ENCODE measurements at places on chromosomes 3 and 15.

DNA sequence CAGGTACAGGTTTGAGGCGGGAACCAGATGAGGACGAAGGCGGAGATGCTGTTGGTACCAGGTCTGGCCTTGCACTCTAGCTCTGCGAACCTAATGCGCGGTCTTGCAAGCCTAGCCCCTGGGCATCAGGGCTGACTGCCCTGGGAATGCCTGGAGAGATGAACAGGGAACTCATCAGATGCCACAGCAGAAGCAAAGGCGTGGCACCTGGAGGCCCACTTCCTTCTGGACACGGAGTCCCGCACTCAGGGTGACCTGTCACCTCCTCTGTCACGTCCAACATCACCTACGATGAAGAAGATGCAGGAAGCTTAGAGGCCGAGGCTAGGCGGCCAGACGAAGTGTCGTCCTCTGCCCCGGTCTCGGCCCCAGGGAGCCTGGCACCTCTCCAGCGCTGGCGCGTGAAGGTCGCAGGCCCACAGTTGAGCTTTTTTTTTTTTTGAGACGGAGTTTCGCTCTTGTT, 9.4 kb downstream of the RPLP1 start:
- H3K27ac ChIP-seq, result peak overlapping the region; percentile 81
- peak; percentile 64 for DNase-seq
- H3K4me3 ChIP-seq, result peak overlapping the region; percentile 66
- H3K36me3 ChIP-seq, result peaks cover 6% of the 10 kb centered on the region

DNA sequence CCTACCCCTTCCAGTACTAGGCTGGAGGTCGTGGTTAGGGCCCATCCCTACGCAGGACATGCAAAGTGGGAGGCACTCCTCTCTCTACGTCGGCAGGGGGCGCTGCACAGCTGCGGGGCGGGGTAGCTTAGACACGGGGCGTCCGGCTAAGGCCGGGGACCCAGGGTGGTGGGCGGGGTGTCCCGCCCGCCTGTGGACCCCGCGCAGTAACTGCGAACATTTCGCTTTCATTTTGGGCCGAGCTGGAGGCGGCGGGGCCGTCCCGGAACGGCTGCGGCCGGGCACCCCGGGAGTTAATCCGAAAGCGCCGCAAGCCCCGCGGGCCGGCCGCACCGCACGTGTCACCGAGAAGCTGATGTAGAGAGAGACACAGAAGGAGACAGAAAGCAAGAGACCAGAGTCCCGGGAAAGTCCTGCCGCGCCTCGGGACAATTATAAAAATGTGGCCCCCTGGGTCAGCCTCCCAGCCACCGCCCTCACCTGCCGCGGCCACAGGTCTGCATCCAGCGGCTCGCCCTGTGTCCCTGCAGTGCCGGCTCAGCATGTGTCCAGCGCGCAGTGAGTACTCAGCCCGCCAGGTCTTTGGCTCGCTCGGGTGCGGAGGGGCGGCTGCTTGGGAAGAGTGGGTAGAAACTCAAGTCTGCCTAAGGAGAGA, at the start of gene IL12A:
IL12A (plus strand) TSS at position 219 of the 655 bp plus-strand sequence.
- H3K36me3 ChIP-seq, result no peaks in the 10 kb centered on the region
- H3K27ac ChIP-seq, result no peak within 1 kb of the TSS
- DNase-seq, result peak; percentile 81
- no peaks in the 10 kb centered on the region for H3K4me1 ChIP-seq

DNA sequence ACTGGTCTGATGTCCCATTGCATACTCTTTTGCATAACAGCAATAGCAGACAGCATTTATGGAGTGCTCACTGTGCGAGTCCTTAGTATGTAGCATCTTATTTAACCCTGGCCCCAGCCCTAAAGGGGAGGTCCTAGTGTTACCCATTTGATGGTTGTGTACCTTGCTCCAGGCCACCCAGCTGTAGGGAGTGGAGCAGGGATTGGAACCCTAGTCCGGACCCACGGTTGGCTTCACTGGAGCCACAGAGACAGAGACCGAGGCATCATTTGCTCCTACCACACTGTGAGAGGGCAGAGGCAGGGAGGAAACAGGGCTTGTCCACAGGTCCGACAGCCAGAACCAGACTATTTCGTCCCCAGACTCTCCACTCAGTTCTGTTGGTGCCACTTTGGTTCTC, 16.0 kb upstream of the TSEN2 start:
- H3K4me1 ChIP-seq, result no peaks in the 10 kb centered on the region
- H3K27me3 ChIP-seq, result no peaks in the 10 kb centered on the region
- DNase-seq, result no peak
- H3K36me3 ChIP-seq, result no peaks in the 10 kb centered on the region
- H3K4me3 ChIP-seq, result no peak overlapping the region

DNA sequence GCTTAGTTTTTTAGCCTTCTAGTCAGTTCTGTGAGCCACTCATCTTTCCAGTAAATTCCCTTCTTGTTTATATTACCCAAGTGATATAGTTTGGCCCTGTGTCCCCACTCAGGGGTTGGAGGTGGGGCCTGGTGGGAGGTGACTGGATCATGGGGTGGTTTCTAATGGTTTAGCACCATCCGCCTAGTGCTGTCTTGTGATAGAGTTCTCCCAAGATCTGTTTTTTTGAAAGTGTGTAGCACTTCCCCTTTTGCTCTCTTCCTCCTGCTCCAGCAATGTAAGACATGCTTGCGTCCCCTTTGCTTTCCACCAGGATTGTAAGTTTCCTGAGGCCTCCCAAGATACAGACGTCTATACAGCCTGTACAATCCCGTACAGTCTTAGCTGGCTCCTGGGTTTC, 53.7 kb upstream of the INO80 start:
- H3K27ac ChIP-seq, result no peak overlapping the region
- no peak overlapping the region for H3K4me3 ChIP-seq
- H3K4me1 ChIP-seq, result no peaks in the 10 kb centered on the region
- no peaks in the 10 kb centered on the region for H3K36me3 ChIP-seq
- H3K27me3 ChIP-seq, result no peaks in the 10 kb centered on the region

DNA sequence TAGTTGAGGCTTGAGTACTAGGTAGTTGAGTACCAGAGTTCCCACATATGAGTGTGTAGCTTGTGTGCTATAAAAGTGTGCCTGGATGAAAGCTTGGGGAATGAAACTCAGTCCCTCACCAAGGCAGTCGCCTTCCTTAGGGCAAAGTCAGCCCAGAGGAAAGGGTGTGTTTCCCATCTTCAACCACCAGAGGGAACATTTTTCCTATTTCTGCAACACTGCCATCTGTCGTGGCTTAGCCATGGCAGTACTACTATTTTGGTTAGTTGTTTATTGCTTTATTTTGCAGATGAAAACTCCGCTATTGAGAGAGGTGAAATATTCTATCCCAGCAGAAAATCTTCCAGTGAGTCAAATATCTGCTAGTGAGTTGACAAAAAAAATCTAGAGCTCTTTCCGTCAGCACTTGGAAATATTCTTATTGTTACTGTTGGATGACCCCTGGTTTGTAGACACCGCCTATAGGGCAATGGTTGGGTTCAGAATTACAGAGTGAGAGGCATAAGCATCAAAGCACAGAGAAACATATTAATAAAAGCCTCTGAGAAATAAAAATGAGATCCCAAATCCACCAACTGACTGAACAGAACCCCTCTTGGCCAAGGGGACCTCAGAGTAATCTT, 239.9 kb downstream of the CPNE4 start:
- no peak overlapping the region for H3K4me3 ChIP-seq
- H3K27ac ChIP-seq, result no peak overlapping the region
- no peaks in the 10 kb centered on the region for H3K4me1 ChIP-seq

GRCh38 chr3:158701420-158702065, 29.1 kb upstream of the LXN start:
- DNase-seq, result no peak
- no peaks in the 10 kb centered on the region for H3K36me3 ChIP-seq
- H3K4me3 ChIP-seq, result no peak overlapping the region
- no peak overlapping the region for H3K27ac ChIP-seq

GRCh38 chr3:123397050-123397590, 51.8 kb downstream of the ADCY5 start:
- peak overlapping the region; percentile 90 for H3K27ac ChIP-seq
- no peaks in the 10 kb centered on the region for H3K27me3 ChIP-seq
- no peak for DNase-seq

GRCh38 chr3:4498446-4498845, 5.3 kb downstream of the ITPR1 start:
- no peaks in the 10 kb centered on the region for H3K36me3 ChIP-seq
- H3K27ac ChIP-seq, result no peak overlapping the region
- no peak overlapping the region for H3K4me3 ChIP-seq
- DNase-seq, result no peak
- no peaks in the 10 kb centered on the region for H3K4me1 ChIP-seq

GRCh38 chr3:69126999-69127398, 4.6 kb upstream of the LMOD3 start:
- no peaks in the 10 kb centered on the region for H3K36me3 ChIP-seq
- no peak overlapping the region for H3K27ac ChIP-seq
- H3K4me3 ChIP-seq, result no peak overlapping the region
- no peaks in the 10 kb centered on the region for H3K4me1 ChIP-seq

- no peaks in the 10 kb centered on the region for H3K27me3 ChIP-seq
- H3K4me3 ChIP-seq, result no peak overlapping the region
- H3K4me1 ChIP-seq, result peaks cover 7% of the 10 kb centered on the region
- no peak for DNase-seq
These were observed 211.2 kb downstream of the TJP1 start for GRCh38 chr15:29611057-29611456.

- H3K27ac ChIP-seq, result no peak overlapping the region
- H3K36me3 ChIP-seq, result no peaks in the 10 kb centered on the region
- no peaks in the 10 kb centered on the region for H3K4me1 ChIP-seq
- H3K4me3 ChIP-seq, result no peak overlapping the region
- no peak for DNase-seq
- H3K27me3 ChIP-seq, result no peaks in the 10 kb centered on the region
These were observed 420.0 kb downstream of the GABRB3 start for GRCh38 chr15:26352909-26353308.

DNA sequence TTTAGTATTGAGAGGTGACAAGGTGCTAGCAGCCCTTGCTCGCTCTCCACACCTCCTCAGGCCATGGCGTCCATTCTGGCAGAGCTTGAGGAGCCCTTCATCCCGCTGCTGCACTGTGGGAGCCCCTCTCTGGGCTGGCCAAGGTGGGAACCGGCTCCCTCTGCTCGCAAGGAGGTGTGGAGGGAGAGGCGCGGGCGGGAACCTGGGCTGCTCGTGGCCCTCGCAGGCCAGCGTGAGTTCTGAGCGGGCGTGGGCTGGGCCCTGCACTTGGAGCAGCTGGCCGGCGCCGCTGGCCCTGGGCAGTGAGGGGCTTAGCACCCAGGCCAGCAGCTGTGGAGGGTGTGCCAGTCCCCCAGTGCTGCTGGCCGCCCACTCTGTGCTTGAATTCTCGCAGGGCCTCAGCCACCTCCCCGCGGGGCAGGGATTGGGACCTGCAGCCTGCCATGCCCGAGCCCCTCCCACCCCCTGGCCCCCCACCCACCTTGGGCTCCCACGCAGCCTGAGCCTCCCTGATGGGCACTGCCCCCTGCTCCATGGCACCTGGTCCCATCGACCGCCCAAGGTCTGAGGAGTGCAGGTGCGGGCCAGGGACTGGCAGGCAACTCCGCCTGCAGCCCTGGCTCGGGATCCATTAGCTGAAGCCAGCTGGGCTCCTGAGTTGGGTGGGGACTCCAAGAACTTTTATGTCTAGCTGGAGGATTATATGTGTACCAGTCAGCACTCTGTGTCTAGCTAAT, 785.2 kb downstream of the DIPK2A start:
- no peak overlapping the region for H3K27ac ChIP-seq
- no peaks in the 10 kb centered on the region for H3K27me3 ChIP-seq
- H3K4me3 ChIP-seq, result no peak overlapping the region
- DNase-seq, result no peak
- no peaks in the 10 kb centered on the region for H3K36me3 ChIP-seq

DNA sequence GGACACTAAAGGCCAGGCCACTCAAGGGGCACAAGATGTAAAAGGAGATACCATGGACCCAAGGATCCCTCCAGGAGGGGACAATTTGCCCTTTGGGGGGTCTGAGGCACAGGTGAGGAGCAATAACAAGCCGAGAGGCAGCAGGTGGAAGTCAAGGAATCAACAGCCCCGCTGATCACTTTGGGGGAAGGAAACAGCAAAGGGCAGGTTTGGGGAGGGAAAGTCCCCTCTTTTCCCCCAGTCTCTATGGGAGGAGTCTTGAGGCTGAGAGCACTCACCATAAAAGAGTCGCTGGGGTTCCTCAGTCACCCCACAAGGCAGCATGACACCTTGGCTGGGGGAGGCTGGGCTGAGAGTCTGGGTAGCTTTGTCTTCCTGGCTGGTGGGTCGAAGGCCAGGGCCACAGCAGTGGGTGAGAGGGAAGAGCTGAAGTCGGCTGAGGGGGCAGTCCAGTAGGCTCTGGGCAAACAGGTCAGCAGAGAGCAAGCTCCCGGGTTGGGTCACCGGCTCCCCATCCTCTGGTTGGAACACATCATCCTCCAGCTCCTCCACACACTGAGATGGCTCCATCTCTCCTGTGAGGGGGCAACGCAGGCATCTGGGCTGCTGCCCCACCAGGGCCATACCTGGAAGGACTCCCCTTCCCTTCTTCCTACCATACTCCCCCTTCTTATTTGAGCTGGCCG, 3.0 kb downstream of the BMF start:
- no peaks in the 10 kb centered on the region for H3K36me3 ChIP-seq
- H3K4me3 ChIP-seq, result no peak overlapping the region
- H3K27ac ChIP-seq, result peak overlapping the region; percentile 60

- no peaks in the 10 kb centered on the region for H3K36me3 ChIP-seq
- H3K4me1 ChIP-seq, result no peaks in the 10 kb centered on the region
- no peaks in the 10 kb centered on the region for H3K27me3 ChIP-seq
- no peak for DNase-seq
- H3K4me3 ChIP-seq, result no peak overlapping the region
These were observed 104.3 kb upstream of the TSC22D2 start for GRCh38 chr3:150303768-150304167.

Measured in ascending aorta (tissue), 2 donors.